ENCODE measurements at places on chromosomes 6 and 20.

- no peak overlapping the region for H3K27ac ChIP-seq
- no peak overlapping the region for H3K4me3 ChIP-seq
- H3K36me3 ChIP-seq = no peaks in the 10 kb centered on the region
- H3K27me3 ChIP-seq = no peaks in the 10 kb centered on the region
- no peaks in the 10 kb centered on the region for H3K4me1 ChIP-seq
- no peak for DNase-seq
Measured at GRCh38 chr6:56009636-56010035, 134.2 kb upstream of the BMP5 start.

DNA sequence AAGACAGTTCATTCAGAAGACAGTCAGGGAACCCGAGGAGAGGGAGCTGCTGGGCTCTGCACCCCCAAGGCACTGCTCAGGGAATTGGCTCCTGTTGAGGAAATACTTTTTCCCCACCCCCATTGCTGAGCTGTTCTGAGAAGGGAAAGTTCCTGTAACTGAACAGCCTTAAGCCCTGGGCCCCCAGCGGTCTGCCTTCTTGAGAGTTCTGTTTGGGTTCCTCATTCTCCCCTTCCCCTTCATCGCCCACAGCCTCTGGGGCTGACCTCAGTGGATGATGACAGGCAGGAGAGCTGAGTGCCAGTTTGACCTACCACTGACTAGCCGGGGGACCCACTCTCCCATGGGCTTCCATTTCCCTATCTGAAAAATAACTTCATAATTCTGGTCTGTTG lies 10.7 kb downstream of the HCK start:
- DNase-seq = no peak
- no peaks in the 10 kb centered on the region for H3K36me3 ChIP-seq

DNA sequence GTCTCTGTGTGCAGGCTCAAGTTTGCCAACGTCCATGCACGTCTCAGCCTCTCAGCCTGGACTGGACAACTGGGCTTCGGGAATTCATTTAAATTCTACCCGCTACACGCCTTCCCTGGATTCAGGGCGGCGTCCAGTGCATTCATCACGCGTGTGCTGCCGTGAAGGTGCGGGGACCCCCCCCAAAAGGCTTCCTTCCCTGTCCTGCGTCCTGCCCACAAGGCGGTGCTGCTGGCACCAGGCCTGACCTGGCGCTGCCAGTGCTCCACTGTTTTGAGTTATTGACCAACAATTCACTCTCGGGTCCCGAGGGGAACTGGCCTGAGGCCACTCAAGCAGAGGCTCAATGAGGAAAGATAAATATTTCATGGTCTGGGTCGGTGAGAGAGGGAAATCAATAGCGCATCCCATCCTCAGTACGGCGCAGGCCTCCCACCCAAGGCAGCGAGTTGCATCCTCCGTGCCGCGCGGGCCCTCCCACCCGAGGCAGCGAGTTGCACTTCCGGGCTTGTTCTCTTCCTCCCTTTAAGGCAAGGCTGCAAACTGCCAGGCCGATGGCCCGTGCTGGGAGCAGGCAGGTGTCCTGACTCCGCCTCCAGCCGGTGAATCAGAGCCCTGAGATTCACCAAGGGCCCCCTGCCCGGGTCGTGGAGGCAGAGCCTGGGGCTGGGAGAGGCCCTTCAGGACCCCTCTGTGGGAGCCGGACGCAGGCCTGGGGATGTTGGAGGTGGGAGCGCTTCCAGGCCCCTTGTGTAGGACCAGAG lies 22.8 kb upstream of the BHLHE23 start:
- H3K27ac ChIP-seq = no peak overlapping the region

DNA sequence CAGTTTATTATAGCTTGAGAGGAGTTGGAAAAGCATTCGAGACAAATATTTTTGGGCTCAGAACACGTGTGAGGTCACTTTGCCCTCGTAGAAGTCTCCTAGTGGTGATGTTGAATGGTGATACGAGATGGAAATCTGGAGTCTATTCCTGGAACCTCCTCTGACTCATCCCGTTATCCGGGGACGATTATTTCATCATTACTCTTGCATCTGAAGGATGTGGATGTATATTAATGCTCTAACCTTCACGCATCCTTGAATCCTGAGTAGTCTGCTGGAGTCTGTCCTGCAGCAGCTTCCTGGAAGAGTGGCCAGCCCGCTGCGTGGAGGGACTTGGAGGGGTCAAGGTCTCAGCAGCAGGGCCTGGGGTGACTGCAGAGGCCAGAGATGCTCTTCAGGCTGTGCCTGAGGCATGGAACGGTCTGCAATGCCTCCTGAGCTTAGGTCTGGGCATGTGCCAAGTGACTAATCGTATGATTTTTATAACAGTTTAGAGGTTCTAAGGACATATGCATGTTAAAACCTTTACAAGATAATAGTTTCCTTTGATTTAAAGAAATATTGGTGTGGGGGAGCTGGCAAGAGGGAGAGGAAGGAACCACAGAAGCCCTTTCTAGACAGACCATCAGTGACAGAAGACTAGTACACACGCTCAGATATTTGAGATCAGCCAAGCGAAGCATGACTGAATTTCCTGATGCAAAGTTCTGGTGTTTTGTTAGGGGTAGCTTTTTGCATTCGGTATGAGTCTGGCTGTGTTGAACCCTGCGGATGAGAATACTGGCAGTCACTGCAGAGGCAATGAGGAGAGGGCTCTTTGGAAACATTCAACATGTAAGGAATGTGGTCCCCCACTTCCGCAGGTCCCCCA lies 400.2 kb downstream of the QKI start:
- no peaks in the 10 kb centered on the region for H3K36me3 ChIP-seq
- peaks cover 2% of the 10 kb centered on the region for H3K27me3 ChIP-seq
- no peak overlapping the region for H3K27ac ChIP-seq
- no peak overlapping the region for H3K4me3 ChIP-seq

- no peaks in the 10 kb centered on the region for H3K27me3 ChIP-seq
- H3K36me3 ChIP-seq = no peaks in the 10 kb centered on the region
- H3K4me3 ChIP-seq = no peak overlapping the region
- DNase-seq = no peak
Measured at GRCh38 chr6:139744891-139745290, 370.4 kb upstream of the CITED2 start.

- DNase-seq = no peak
- peak overlapping the region; percentile 12 for H3K27ac ChIP-seq
- peaks cover 59% of the 10 kb centered on the region for H3K4me1 ChIP-seq
Measured at GRCh38 chr6:168837254-168838036, 396.5 kb downstream of the SMOC2 start.

DNA sequence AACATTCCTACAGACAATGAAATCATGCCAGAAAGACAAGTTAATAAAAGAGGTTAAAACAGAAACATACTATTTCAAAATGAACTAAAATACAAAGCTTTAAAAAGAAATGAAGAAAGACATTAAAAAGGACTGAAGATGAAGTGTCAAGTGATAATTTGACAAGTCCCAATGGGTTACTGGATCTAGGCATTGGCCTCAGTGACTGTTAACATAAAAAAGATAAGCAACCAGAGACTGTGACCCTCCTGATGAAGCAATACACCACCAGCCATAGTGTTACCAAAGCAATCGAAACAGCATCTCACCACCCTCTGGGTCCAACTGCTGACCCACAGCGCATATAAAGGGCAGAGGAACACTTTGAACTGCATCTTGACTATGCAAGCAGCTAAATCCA lies 130.3 kb downstream of the FIG4 start:
- H3K27me3 ChIP-seq = no peaks in the 10 kb centered on the region
- no peak overlapping the region for H3K4me3 ChIP-seq
- DNase-seq = no peak
- H3K36me3 ChIP-seq = peaks cover 9% of the 10 kb centered on the region

GRCh38 chr6:92122746-92123145 lies 1296.6 kb downstream of the EPHA7 start:
- no peaks in the 10 kb centered on the region for H3K36me3 ChIP-seq
- H3K4me3 ChIP-seq = no peak overlapping the region

- H3K27me3 ChIP-seq = no peaks in the 10 kb centered on the region
- no peak overlapping the region for H3K4me3 ChIP-seq
- no peaks in the 10 kb centered on the region for H3K4me1 ChIP-seq
- DNase-seq = no peak
- peaks cover 67% of the 10 kb centered on the region for H3K36me3 ChIP-seq
Measured at GRCh38 chr6:36514554-36515456, 32.5 kb downstream of the STK38 start.

DNA sequence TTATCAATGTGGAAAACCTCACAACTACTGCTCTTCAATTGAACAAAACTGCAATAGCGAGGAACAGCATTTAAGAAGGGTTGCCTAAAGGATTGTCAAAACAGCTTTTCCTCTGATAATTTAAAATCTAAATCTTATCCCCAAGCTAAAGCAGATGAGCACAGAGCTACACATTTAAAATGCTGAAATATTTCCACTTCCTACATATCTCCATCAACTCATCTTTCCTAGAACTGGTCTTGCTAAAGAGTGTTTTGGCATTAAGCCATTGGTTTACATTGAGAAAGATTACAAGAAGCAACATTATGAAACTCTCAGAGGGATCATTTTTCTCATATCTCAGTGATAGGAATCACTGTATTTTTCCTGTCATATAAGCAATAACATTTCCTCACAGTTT lies 3.6 kb downstream of the OR10C1 start:
- H3K4me3 ChIP-seq = no peak overlapping the region
- H3K27ac ChIP-seq = no peak overlapping the region
- DNase-seq = no peak
- H3K27me3 ChIP-seq = peaks cover 24% of the 10 kb centered on the region

DNA sequence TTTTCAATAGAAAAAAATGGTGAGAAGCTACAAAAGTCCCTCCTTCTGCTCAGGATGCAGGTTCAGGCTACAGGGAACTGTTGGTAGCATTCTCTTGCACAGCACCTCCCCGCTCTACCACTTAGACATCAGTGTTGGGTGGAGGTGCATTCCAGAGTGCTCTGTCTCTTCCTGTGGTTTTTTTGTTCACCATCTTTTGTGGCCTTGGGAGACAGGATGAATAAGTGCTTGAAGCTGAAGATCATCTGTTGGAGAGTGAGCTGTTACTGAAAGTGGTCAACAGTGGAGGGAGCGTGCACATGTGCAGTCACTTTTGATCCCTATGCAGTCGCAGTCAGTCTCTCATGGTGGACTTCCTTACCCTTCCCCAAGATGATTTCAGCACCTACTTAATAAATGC lies 16.6 kb upstream of the BTBD3 start:
- H3K36me3 ChIP-seq = peaks cover 67% of the 10 kb centered on the region
- H3K4me3 ChIP-seq = no peak overlapping the region
- DNase-seq = no peak
- peaks cover 5% of the 10 kb centered on the region for H3K27me3 ChIP-seq

- no peak overlapping the region for H3K27ac ChIP-seq
- H3K4me3 ChIP-seq = no peak overlapping the region
- peaks cover 13% of the 10 kb centered on the region for H3K36me3 ChIP-seq
- no peak for DNase-seq
Measured at GRCh38 chr6:69761853-69762252, 35.0 kb downstream of the LMBRD1 start.

- no peak for DNase-seq
- H3K4me3 ChIP-seq = peak overlapping the region; percentile 2
Measured at GRCh38 chr20:51526106-51526470, 16.4 kb downstream of the NFATC2 start.

DNA sequence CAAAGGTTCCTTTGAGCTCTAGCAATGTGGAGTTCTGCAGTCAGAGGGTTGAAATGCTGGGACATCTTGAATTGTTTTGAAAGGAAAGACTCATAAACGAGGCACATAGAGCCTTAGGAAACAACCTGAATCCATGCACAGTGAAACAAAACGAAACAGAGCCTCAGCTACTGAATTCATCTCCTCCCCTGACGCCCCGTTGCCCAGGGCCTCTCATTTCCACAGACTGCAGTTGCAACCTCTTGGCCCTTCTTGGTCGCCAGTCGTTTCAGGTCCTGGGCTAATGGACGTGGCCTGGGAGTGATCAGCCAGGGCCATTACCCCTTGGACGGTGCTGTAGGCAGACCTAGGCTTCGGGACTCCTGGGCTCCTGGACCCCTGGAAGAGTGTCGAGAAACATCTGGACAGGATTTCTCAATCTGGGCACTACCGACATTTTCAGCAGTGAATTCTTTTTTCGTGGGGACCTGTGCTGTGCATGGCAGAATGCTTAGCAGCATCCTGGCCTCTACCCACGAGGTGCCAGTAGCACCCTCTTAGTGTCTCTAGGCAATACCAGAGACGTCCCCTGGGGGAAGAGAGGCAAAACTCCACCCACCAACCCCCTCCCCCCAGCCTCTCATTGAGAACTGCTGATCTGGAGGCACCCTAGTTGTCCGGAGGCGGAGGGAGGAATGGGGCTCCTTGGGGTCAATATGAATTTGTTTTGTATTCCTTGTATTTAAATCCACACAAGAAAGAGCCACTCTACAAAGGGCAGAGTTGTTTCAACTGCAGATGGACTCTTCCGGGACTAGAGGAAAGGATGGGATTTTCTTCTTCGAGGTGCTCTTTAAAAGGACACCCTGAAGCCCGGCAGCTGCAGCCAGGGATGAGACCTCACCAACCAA lies 50.2 kb downstream of the TMEM242 start:
- DNase-seq = no peak
- peaks cover 34% of the 10 kb centered on the region for H3K27me3 ChIP-seq
- peaks cover 6% of the 10 kb centered on the region for H3K36me3 ChIP-seq
- H3K4me3 ChIP-seq = peak overlapping the region; percentile 59

GRCh38 chr20:18628330-18628920 lies 40.6 kb downstream of the DTD1 start:
- no peaks in the 10 kb centered on the region for H3K27me3 ChIP-seq
- peaks cover 17% of the 10 kb centered on the region for H3K36me3 ChIP-seq
- H3K4me3 ChIP-seq = no peak overlapping the region
- DNase-seq = peak; percentile 37

- DNase-seq = no peak
- H3K27ac ChIP-seq = no peak overlapping the region
- no peaks in the 10 kb centered on the region for H3K36me3 ChIP-seq
- H3K4me1 ChIP-seq = peaks cover 22% of the 10 kb centered on the region
Measured at GRCh38 chr20:38665094-38665493, 59.2 kb upstream of the SLC32A1 start.

DNA sequence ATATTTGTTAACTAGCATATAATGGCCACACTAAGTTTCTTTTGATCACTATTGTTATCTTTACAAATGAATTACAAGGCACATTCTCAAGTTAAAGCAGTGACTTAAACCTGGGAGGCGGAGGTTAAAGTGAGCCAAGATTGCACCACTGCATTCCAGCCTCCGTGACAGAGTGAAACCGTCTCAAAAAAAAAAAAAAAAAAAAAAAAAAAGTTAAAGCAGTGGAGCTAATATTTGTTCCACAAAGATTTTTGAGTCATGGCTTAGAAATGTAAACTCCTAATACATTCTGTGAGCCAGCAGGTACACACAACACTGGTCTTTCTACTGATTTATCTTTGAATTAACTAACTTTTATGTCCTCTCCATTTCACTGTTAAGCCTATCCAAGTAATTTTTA lies 221.7 kb upstream of the HTR1E start:
- no peaks in the 10 kb centered on the region for H3K4me1 ChIP-seq
- H3K27ac ChIP-seq = no peak overlapping the region
- H3K36me3 ChIP-seq = no peaks in the 10 kb centered on the region
- no peak for DNase-seq
- H3K27me3 ChIP-seq = no peaks in the 10 kb centered on the region
- H3K4me3 ChIP-seq = no peak overlapping the region

DNA sequence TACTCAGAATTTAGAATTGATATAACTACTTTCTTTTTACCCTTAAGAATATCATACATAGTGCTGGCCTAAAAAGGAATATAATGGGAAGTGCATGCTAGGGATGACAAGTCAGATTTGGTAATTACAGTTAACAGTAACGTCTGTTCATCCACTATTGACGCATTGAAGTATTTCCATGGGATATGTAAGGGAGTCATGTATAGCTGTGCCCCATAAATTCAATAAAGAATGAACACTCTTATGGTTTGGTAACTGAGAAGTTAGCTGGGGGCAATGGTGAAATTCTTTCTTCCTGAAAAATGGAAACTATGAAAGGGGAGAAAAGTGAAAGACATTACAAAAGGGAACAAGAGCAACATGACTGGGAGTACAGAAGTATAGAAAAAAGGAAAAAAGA lies 2.6 kb upstream of the COL19A1 start:
- no peak overlapping the region for H3K4me3 ChIP-seq
- H3K4me1 ChIP-seq = peaks cover 18% of the 10 kb centered on the region
- no peaks in the 10 kb centered on the region for H3K36me3 ChIP-seq
- H3K27me3 ChIP-seq = peaks cover 60% of the 10 kb centered on the region
- DNase-seq = no peak
